Large intestine (tissue), 12 donors: ENCODE measurements at places on chromosomes 11 and 22. TPM values are rescaled to one million over a fixed set of nuclear protein-coding genes. Genes with fewer than 3 reads are reported as not detected.

Gene FJX1
- polyA plus RNA-seq = 3.5 TPM

Gene C22orf42
- 0.21 TPM for polyA plus RNA-seq

GRCh38 chr11:93504110-93505095, 38.8 kb downstream of the SMCO4 start:
- DNase-seq = no peak

DNA sequence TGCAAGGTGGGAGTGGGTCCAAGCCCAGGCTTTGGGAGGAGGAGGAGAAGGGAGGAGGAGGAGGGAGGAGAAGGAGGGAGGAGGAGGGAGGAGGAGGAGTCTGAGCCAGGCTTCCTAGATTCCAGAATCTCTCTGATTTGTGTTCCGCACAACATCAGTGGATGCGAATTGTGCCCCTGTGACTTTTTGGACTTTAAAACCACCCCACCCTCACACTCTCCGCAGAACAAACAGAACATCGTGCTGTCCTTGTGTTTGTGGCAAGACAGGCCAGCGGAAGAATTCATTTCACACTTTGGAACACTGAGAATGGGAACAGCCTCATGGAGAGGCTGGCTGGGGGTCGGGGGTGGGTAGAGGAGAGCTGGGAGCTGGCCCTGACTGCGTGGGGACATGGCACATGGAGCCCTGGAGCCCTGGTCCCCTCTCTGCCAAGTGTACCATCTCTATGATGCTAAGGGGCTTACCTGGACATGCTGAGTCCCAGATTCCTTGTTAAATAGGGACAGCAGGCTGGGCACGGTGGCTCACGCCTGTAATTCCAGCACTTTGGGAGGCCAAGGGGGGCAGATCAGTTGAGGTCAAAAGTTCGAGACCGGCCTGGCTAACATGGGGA, 16.4 kb upstream of the SHANK2 start:
- peak; percentile 67 for DNase-seq

- no peak for DNase-seq
Observed at GRCh38 chr11:119178166-119178680, 7.1 kb upstream of the NHERF4 start.
